ENCODE measurements at places on chromosomes 1 and 21.
A peak's percentile ranks its signal among the peaks of the same experiment; 100 is the strongest.

DNA sequence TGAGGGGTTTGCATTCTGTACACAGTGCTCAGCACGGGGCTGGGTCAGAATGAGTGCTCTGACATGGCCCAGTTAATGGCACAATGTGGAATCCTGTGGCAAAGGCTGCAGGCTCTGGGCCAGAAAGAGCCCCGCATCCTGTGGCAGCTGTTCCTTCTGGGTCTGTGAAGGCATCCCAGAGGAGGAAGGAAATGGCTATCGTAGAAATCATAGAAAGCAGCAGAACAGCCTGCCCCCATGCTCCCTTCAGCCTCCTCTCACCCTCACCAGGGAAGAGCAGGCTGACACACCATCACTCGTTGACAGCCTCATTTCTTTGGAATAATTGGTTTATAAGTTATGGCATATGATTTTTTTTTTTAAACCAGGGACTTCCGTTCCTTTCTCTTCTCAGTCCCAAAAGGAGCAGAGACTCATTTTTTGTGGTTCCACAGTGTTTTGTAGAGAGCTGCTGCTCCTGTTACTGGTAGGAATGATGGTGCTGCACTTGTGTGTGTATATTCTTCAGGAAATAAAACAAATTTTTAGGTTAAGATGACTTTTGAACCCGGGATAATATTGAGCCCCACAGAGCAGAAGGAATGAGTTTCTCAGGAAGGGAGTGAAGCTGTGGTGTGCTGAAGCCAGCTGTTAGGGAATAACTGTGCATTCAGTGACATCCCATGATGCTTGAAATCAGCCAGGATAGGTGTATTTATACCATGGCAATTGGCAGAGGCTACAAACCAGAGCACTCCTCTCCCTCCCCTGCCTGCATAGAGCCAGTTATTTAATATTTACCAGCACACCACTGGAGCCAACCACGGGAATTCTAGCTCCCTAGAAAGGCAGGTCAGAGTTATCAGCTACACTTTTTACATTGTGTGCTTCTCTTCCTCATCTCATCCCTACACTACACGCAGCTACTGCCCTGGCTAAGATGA, 32.0 kb downstream of the PLXNA2 start:
- no peak for DNase-seq

- DNase-seq = no peak
Observed at GRCh38 chr1:183898610-183899009, 93.7 kb downstream of the RGL1 start.

GRCh38 chr1:6911974-6912373, 126.7 kb downstream of the CAMTA1 start:
- DNase-seq = no peak

GRCh38 chr1:152982076-152982475, 1.8 kb upstream of the SPRR1A start:
- no peak for DNase-seq

- DNase-seq = no peak
Observed at GRCh38 chr1:236336084-236336483, 54.3 kb upstream of the ERO1B start.

DNA sequence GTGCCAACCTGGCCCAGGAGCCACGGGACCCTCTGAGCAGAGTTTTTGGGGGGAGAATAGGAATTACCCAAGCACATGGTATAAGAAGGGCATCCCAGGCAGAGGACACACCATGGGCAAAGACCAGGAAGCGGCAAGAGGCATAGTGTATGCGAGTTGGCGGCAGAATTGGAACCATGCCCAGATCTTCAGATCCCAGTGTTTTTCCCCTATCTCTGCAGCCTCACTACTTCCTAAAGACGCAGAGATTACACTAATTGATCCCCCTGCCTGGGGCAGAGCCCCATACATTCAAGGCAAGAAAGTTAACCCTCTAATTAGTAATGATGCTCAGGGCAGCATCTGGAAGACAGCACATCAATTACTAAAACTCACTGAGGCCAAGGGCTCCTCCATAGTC, 48.2 kb downstream of the SYT2 start:
- DNase-seq = no peak

DNA sequence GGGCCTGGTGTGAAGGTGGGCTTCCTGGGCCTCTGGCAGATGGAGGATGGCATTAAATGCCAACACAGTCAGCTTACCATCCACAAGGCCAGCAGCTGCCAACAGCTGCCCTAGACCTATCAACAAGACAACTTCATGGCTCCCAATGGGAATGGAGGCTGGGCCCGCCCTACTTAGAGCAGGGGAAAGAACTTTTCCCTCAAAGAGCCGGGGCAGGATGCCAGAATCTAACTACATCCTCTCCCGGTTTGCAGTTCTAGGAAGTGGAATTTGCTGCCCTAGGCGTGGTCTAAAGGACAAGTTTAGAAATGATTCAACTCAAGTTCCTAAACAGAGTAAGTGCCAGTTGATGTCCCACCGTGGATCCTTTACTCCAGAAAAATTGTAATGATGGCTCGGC, 13.1 kb downstream of the ICMT start:
- DNase-seq = no peak

GRCh38 chr1:35426097-35426586, 131.1 kb downstream of the KIAA0319L start:
- DNase-seq = no peak

DNA sequence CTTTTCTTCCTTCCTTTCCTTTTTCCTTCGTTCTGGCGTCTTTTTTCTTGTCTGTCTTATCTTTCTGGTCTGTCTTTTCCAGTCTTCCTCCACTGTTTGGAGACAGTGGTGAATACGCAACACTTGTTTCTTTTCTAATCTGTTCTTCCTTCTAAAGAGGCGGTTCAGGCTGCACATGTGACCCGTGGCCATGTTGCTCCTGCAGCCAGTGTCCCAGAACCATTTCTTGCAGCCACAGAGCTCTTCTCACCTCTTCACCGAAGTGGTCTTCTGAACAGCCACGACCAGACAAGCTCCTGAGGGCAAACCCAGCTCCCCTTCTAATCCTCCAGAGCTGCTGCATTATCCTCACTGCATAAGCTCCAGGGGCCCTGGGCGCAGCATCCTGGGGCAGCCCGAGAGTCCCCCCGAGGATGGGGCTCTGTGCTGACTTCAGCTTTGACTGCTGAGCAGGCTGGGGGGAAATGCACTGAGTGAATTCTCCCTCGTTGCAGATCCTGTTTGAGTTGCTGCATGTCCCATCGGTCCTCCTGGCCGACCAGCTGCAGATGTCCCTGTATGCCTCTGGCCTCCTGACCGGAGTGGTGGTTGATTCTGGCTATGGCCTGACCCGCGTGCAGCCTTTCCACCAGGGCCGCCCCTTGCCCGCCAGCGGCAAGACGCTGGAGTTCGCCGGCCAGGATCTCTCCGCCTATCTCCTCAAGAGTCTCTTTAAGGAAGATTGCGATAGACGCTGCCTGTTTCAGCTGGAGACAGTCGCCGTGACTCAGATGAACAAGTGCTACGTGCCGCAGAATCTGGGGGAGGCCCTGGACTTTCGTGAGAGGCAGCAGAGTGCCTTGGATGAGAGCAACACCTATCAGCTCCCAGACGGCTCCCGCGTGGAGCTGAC, 70.4 kb downstream of the ACTL8 start:
- no peak for DNase-seq

GRCh38 chr1:6694121-6694713, 7.4 kb downstream of the DNAJC11 start:
- no peak for DNase-seq

- peak; percentile 36 for DNase-seq
Observed at GRCh38 chr1:84703431-84703830, 13.2 kb upstream of the SSX2IP start.

- no peak for DNase-seq
Observed at GRCh38 chr1:26028490-26028980, 7.0 kb downstream of the EXTL1 start.

- peak; percentile 22 for DNase-seq
Observed at GRCh38 chr1:168374566-168374965, 93.9 kb downstream of the TBX19 start.

GRCh38 chr1:22841860-22842281, 130.8 kb downstream of the LACTBL1 start:
- DNase-seq = peak; percentile 36

- no peak for DNase-seq
Observed at GRCh38 chr21:32597205-32597604, 11.9 kb upstream of the TCP10L start.

DNA sequence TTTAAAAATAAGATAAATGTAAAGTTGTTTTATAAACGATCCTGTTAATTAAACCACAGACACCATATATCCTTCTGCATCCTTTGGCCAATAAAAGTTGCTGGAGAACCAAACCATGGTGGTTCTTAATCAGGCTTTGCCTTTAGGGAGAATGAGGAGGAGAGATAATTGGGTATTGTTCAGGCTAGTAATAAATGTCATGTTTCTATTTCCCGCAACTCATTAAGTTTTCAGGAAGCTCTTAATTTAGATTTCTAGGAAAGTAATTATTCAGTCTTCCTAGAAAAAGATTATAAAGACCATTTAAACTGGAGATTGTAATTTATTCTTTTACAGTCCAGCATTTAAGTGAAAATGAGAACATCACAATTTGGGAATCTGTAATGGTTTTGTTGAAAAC, 34.5 kb downstream of the RAB4A start:
- DNase-seq = no peak

DNA sequence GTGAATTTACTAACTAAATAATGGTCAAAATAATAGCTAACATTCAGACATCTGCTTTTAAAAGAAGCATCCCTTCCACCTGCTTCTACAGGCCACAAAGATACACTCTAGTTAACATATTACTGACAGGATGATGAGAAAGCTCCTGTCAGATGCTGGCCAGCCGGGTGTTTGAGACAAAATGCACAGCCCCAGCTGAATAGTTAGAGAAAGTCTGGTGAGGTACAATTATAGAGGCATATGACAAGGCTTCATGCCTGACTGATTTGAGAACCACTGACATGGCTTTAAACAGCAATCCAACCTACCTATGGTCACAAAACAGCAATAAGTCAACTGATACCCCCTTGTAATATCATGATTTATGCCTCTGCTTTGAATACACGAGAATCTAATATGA, 137.0 kb downstream of the DENND1B start:
- DNase-seq = no peak

- no peak for DNase-seq
Observed at GRCh38 chr21:29187944-29188343, 57.5 kb downstream of the MAP3K7CL start.

DNA sequence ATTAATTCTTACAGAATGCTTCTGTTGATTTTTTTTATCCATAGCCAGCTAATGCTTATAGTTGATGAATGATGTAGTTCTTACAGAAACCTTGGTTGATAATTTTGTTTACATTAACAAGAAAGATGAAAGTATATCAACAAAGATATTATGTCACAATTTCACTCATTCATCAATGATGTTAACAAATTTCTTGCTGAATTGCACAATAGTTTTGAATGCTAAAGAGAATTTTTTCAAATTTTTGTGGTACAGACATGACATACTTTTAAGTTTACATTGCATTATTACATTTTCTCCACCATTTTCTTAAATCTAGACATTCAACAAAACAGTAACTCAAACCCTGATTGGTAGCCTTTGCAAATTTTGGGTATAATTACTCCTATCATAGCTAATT, 236.3 kb downstream of the FOXD2 start:
- DNase-seq = no peak

GRCh38 chr1:110607536-110608230, 1.5 kb upstream of the KCNA2 start:
- peak; percentile 19 for DNase-seq

GRCh38 chr21:28959367-28960099, 33.1 kb downstream of the LTN1 start:
- DNase-seq = no peak

DNA sequence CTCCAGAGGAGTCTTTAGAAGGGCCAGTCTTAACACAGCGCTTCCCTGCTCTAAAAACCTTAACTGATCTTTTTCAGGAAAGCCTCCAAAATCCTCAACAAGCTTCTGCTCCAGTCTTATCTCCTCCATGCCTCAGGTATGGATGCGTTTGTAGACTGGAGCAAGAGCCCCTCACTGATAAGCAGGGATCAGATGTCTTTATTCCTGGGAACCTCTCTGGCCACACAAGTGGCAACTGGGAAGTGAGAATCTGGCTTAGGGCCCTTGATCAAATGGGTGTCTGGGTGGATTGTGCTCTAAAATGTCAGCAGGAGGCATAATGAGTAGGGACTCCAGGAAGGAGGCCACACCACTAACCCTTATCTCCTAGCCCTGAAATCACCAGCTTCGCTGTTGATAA, 1.4 kb downstream of the ZBTB8A start:
- no peak for DNase-seq

GRCh38 chr1:59307591-59307990, 10.7 kb downstream of the FGGY start:
- no peak for DNase-seq

- no peak for DNase-seq
Observed at GRCh38 chr1:178931858-178932551, 61.1 kb upstream of the ANGPTL1 start.

GRCh38 chr1:168148916-168149315, 12.2 kb upstream of the GPR161 start:
- no peak for DNase-seq

DNA sequence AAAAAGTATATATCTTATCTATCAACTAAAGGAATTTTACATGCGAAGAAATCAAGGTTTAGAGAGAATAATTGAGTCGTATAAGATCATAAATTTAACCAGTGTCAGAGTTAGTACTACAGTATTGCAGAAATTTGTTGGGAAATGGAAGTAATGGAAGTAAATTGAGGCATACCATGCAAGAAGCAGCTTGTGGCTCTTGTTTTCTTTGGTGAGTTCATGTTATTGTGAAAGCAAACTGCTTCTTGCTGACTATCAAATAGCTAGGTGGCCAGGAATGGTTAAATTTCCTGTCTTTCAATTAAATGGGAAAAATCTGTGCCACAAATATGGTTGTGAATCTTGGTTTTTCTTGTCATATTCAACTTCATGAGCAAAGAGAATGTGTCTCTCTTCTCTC, 652.7 kb downstream of the LMO4 start:
- no peak for DNase-seq

DNA sequence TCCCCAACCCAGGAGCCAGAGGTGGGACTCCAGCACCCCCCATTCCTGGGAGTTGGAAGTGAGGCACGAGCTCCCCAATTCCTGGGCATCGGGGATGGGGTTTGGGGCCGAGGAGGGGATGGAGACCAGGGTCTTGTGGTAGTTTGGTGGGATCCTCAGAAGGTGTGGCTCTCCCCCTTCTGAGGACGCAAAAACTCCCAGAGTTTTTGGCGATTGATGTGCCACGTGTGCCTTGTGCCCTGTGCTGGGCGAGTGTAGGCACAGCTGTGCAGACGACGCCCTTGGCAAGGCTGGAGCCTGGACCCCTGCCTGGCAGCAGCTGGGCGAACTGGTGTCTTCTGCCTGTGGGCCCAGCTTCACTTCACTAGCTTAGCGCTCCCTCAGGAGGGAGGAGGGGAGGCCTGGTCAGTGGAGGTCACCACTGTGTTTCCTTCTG, 2.6 kb downstream of the GUK1 start:
- DNase-seq = no peak

GRCh38 chr1:213083112-213083445, 32.0 kb downstream of the RPS6KC1 start:
- DNase-seq = no peak

DNA sequence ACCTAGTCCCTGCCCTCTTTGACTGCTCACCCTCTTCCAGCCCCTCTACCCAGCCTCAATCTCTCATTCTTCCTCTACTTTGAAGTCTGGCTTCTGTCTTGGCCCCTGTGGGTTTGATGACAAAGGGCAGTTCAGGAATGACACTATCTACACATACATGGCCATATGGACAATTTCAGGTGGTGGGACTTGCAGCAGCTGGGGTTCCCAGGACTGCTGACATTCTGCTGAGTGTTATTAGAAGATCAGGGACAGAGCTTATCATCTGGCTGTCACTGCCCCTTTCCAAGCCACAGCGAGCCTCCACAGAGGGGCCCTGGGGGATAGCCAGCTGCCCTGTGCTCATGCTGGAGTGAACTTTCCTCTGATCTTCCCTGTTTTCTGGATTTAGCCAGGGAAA, 97.4 kb upstream of the IPO9 start:
- DNase-seq = no peak

Measured in hippocampal formation (tissue), 2 donors.